ENCODE measurements at places on chromosomes 2 and 18. TPM values are rescaled to one million over a fixed set of nuclear protein-coding genes. Genes with fewer than 3 reads are reported as not detected.

DNA sequence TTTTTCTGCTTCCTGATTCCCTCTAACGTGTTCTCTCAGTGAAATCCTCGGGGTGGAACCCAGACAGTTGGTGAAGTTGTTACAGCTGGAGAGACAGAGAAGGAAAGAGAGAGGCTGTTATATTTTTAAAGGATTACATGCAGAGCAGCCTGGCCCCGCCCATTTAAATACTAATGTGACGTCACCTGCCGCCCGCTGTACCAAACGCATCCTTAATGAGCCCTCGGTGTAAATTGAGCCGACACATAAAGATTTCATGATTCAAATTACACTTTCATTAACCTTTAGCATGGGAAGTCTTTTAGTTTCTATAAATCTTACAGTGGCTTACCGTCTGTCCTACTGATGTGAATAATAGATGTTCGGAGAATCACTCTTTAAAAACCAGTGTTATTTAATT lies 164.0 kb upstream of the SIX3 start:
- H3K4me1 ChIP-seq = no peaks in the 10 kb centered on the region
- no peaks in the 10 kb centered on the region for H3K27me3 ChIP-seq
- H3K36me3 ChIP-seq = no peaks in the 10 kb centered on the region
- H3K4me3 ChIP-seq = no peak overlapping the region

The FAM124B gene
- total RNA-seq = 0.95 TPM

The RUFY4 gene
- not detected for total RNA-seq

DNA sequence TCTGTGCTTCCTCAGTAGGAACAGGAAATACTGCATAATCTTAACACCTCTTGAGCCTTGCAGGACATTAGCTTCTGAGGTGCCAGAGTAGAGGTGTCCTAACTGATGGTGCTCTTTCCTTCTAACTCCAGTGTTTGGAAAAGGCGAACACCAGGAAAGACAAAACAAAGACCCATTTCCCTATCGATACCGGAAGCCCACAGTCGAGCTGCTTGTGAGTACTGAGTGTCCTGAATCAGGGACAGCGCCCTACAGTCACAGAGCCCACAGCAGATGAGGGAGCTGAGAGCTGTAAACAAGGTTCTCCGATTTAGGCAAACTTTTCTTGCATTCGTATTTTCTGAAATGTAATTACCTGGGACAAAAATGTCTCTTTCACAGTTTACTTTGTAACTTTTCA lies 50.7 kb downstream of the SLC14A2 start:
- H3K27me3 ChIP-seq = no peaks in the 10 kb centered on the region
- no peak overlapping the region for H3K4me3 ChIP-seq
- DNase-seq = no peak
- peaks cover 4% of the 10 kb centered on the region for H3K4me1 ChIP-seq
- no peak overlapping the region for H3K27ac ChIP-seq
- no peaks in the 10 kb centered on the region for H3K36me3 ChIP-seq

DNA sequence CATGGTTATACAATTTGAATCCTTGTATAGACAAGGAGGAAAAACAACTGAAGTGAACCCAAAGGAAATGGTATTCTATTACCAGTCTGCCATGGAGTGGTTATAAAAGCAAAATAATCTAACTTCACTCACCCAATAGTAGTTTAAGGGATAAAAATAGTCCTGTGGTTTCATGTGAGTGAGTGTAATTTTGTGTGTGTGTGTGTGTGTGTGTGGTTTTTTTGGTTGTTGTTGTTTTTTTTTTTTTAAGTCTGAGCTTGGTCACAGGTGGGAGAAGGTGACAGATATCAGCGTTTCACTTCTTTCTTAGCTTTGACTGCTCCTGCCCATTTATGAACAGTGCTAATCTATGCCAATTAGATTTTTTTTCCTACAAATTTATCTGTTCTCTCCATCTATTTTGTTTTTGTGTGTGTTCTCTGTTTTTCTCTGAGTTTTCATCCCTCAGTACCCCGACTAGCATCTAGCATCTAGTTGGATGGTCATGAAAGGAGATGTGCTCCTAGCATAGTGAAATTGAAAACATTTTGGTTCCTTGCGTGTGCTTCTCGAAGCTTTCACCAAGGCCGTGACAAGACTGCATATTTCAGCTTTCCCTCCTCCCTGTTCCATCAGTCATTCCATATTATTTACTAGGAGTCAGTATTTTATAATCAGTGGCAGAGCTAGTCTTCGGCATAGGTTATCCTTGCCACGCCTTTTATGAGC lies 200.1 kb upstream of the DTNA start:
- no peak for DNase-seq
- no peaks in the 10 kb centered on the region for H3K27me3 ChIP-seq
- no peak overlapping the region for H3K27ac ChIP-seq
- no peaks in the 10 kb centered on the region for H3K4me1 ChIP-seq
- H3K4me3 ChIP-seq = no peak overlapping the region

- H3K27me3 ChIP-seq = peaks cover 3% of the 10 kb centered on the region
- no peak for DNase-seq
Measured at GRCh38 chr2:218002845-218003180, at the start of gene TNS1. TNS1 (minus strand) TSS chr2:218002995; CDS start chr2:218002872, 123 bp downstream.

- H3K36me3 ChIP-seq = no peaks in the 10 kb centered on the region
- no peak overlapping the region for H3K27ac ChIP-seq
Measured at GRCh38 chr2:67232936-67233335, 164.2 kb upstream of the ETAA1 start.

DNA sequence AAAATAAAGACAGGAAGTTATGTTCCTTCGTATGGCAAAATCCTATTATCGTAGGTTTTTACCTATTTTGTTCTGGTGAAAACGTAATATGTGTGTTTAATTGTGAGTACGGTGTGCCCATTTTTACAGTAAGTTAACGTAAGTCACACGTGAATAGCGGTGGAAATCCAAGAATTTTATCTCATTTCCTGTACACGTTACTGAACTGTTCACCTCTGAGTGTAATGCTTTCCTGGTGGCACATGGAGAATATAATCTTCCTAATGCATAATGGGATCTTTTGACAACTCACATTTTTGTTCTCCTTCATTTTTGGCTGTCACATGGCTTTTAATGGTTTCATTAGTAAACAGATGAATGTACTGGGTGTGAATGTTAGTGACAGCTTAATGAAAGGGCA lies 28.2 kb downstream of the BCL2L11 start:
- no peak for DNase-seq
- H3K36me3 ChIP-seq = no peaks in the 10 kb centered on the region

DNA sequence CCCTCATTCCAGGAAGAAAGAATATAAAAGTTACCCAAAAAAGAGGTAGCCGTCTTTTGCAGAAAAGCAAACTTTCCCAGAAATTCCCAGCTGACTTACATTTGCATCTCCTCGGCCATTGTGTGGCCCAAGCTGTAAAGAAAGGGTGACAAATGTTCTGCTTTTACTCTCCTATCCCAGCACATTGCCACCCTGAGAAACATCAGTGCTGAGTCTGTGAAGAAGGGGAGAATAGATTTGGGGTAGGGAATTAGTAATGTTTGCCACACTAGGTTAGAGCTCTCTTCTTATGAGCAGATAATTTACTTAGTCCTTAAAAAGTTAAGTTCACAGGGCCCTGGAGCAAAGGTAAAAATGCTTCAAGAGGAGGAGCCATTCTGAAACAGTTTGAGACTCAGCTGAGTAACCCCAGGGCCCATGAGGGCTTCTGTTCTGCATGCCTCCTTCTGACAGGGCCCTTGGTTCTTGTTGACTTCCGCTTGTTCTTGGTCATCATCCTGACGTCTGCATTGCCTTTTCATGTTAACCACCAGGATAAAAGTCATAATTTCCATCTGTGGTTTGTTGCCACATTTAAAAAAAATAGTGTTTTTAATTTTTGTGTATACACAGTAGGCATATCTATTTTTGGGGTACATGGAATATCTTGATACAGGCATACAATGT lies 550.7 kb downstream of the RNF144A start:
- DNase-seq = no peak
- no peaks in the 10 kb centered on the region for H3K4me1 ChIP-seq
- no peak overlapping the region for H3K27ac ChIP-seq
- H3K36me3 ChIP-seq = no peaks in the 10 kb centered on the region

The CFAP65 gene
- total RNA-seq = 1.5 TPM

DNA sequence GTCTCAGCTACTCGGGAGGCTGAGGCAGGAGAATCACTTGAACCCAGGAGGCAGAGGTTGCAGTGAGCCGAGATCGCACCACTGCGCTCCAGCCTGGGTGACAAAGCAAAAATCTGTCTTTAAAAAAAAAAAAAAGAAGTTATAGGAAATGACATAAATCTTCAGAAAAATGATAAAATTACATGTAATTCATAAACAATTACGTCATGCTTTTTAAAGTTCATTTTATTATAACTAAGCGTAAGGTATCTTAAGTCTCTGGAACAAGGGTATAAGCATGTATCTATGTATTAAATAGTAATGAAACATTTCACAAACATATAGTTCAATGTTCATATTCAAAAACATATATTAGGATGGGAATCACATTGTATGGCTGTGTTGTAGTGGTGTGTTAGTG lies 425.9 kb downstream of the SPAG16 start:
- DNase-seq = no peak
- no peak overlapping the region for H3K4me3 ChIP-seq
- no peaks in the 10 kb centered on the region for H3K27me3 ChIP-seq
- no peaks in the 10 kb centered on the region for H3K4me1 ChIP-seq

The ZNF396 gene
- total RNA-seq = 11.6 TPM

The CBLN2 gene
- total RNA-seq = 1.3 TPM

GRCh38 chr2:164964700-164965099 lies 9.4 kb upstream of the SLC38A11 start:
- H3K4me1 ChIP-seq = no peaks in the 10 kb centered on the region
- H3K36me3 ChIP-seq = no peaks in the 10 kb centered on the region
- no peak overlapping the region for H3K4me3 ChIP-seq
- no peaks in the 10 kb centered on the region for H3K27me3 ChIP-seq
- no peak for DNase-seq
- H3K27ac ChIP-seq = no peak overlapping the region

GRCh38 chr2:102138331-102138730 lies 4.2 kb upstream of the IL1R1 start:
- H3K27me3 ChIP-seq = no peaks in the 10 kb centered on the region
- H3K27ac ChIP-seq = no peak overlapping the region
- no peak for DNase-seq

DNA sequence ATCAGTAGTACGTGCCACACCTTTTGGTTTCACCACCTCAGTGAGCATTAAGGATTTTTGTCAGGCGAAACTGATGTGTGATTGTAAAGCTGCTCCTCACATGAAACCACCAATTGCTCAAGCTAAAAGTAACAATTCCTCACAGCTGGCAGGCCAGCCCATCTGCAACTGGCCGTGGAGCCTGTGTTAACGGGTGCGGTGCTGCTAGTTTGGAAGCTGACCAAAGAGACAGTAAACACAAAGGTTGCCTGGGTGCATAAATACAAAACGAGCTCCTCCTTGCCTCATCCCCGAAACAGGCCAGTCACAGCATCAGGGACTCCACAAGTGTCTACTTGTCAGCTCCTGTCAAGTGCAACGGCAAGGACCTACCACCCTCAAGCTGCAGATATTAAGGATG lies 32.0 kb downstream of the LGALSL start:
- H3K36me3 ChIP-seq = no peaks in the 10 kb centered on the region
- DNase-seq = peak; percentile 21
- H3K27ac ChIP-seq = no peak overlapping the region
- no peaks in the 10 kb centered on the region for H3K4me1 ChIP-seq

The RPIA gene
- 20.8 TPM for total RNA-seq

The CYP27C1 gene
- 0.20 TPM for total RNA-seq

The PLEKHH2 gene
- total RNA-seq = 9.7 TPM

GRCh38 chr2:150167711-150168110 lies 319.8 kb downstream of the RND3 start:
- H3K27ac ChIP-seq = no peak overlapping the region
- H3K36me3 ChIP-seq = no peaks in the 10 kb centered on the region
- H3K27me3 ChIP-seq = no peaks in the 10 kb centered on the region
- H3K4me1 ChIP-seq = peaks cover 8% of the 10 kb centered on the region
- no peak overlapping the region for H3K4me3 ChIP-seq

The CHMP1B gene
- total RNA-seq = 54.6 TPM

The ANKRD53 gene
- 1.7 TPM for total RNA-seq

The IL18RAP gene
- total RNA-seq = 12.1 TPM

GRCh38 chr2:96815326-96816126 lies 542 bp upstream of the CNNM3 start:
- H3K4me3 ChIP-seq = peak overlapping the region; percentile 50
- H3K36me3 ChIP-seq = no peaks in the 10 kb centered on the region
- H3K4me1 ChIP-seq = peaks cover 65% of the 10 kb centered on the region
- DNase-seq = peak; percentile 26

DNA sequence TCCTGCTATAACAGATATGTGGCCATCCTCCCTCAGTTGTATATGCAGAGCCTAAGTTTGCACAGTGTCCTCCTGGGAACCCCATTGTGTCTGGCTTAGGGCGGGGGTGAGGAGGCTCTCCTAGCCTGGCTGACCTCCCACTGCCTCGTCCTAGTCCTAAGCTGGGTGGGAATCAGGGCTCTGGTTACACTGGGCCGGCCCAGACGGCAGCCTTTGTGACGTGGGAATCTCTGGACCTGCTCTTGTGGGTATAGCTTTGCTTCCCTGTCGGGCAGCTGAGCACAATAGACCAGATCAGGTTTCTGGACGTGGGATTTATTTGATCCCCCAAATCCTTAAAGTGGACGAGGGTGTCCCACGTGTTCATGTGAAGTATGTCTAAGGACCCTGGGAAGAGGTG lies 2.9 kb downstream of the ACKR3 start:
- H3K4me3 ChIP-seq = peak overlapping the region; percentile 27
- H3K36me3 ChIP-seq = no peaks in the 10 kb centered on the region
- no peak for DNase-seq
- peaks cover 6% of the 10 kb centered on the region for H3K4me1 ChIP-seq

- peak overlapping the region; percentile 74 for H3K27ac ChIP-seq
- H3K27me3 ChIP-seq = no peaks in the 10 kb centered on the region
- H3K4me3 ChIP-seq = peak overlapping the region; percentile 9
- no peaks in the 10 kb centered on the region for H3K36me3 ChIP-seq
Measured at GRCh38 chr2:36059691-36060090, 295.9 kb upstream of the CRIM1 start.

GRCh38 chr2:3807853-3808252 lies 104.5 kb downstream of the DCDC2C start:
- H3K4me3 ChIP-seq = no peak overlapping the region
- no peak for DNase-seq
- no peaks in the 10 kb centered on the region for H3K27me3 ChIP-seq
- H3K36me3 ChIP-seq = no peaks in the 10 kb centered on the region
- H3K4me1 ChIP-seq = no peaks in the 10 kb centered on the region

DNA sequence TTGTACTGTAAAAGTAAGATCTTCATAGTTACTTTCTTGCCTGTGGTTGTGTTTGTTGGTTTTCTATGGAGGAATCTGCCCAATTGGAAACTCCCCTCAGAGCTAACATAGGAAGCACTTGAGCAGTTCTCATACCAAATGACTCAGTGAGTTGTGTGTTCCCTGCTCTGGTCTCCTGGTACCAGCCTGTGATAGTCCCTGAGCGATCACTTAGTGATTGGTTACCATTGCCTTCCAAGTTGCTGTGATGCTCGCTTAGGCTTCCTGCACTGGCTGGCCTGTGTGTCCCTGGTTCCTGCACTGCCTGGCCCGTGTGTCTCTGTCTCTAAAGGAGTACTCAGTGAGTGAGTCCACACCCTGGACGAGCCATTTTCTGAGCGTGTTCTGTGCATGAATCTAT lies 133.0 kb downstream of the MAP4K4 start:
- H3K4me1 ChIP-seq = no peaks in the 10 kb centered on the region
- H3K27ac ChIP-seq = no peak overlapping the region
- H3K4me3 ChIP-seq = no peak overlapping the region

All from transverse colon (tissue), 4 donors.